ENCODE measurements at places on chromosomes 12 and 14. TPM values are rescaled to one million over a fixed set of nuclear protein-coding genes. Genes with fewer than 3 reads are reported as not detected.
A peak's percentile ranks its signal among the peaks of the same experiment; 100 is the strongest.

- H3K4me3 ChIP-seq, result no peak overlapping the region
- H3K4me1 ChIP-seq, result no peaks in the 10 kb centered on the region
- H3K27ac ChIP-seq, result no peak overlapping the region
Observed at GRCh38 chr14:67987606-67988005, 168.0 kb downstream of the RAD51B start.

The KLHL33 gene
- total RNA-seq, result 1.3 TPM

GRCh38 chr14:77000340-77001270 is 27.9 kb downstream of the IRF2BPL start:
- H3K4me3 ChIP-seq, result no peak overlapping the region
- H3K4me1 ChIP-seq, result no peaks in the 10 kb centered on the region
- no peaks in the 10 kb centered on the region for H3K27me3 ChIP-seq
- no peak for DNase-seq
- H3K27ac ChIP-seq, result no peak overlapping the region

The EIF4B gene
- 439 TPM for total RNA-seq

DNA sequence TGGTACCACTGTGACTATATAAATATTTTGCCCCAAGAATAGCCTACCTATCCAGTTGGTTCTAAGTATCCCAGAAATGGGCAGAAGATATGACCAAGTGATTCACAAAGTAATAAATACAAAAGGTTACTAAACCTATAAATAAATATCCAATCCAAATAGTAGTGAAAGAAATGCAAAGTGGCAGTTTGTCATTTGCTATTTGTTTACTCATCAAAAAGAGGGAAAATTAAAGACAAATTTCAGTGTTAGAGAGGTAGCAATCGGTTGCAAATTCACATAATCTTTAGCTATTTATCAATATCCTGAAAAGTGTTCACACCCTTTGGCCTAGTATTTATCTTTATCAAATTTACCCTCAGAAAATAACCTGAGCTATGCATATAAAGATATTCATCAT is 136.4 kb upstream of the NPAS3 start:
- H3K4me1 ChIP-seq, result no peaks in the 10 kb centered on the region
- H3K4me3 ChIP-seq, result no peak overlapping the region
- H3K27ac ChIP-seq, result no peak overlapping the region
- DNase-seq, result no peak
- no peaks in the 10 kb centered on the region for H3K27me3 ChIP-seq

- H3K4me3 ChIP-seq, result no peak overlapping the region
- no peaks in the 10 kb centered on the region for H3K4me1 ChIP-seq
- no peaks in the 10 kb centered on the region for H3K27me3 ChIP-seq
Observed at GRCh38 chr14:31582286-31582691, 21.1 kb downstream of the NUBPL start.

DNA sequence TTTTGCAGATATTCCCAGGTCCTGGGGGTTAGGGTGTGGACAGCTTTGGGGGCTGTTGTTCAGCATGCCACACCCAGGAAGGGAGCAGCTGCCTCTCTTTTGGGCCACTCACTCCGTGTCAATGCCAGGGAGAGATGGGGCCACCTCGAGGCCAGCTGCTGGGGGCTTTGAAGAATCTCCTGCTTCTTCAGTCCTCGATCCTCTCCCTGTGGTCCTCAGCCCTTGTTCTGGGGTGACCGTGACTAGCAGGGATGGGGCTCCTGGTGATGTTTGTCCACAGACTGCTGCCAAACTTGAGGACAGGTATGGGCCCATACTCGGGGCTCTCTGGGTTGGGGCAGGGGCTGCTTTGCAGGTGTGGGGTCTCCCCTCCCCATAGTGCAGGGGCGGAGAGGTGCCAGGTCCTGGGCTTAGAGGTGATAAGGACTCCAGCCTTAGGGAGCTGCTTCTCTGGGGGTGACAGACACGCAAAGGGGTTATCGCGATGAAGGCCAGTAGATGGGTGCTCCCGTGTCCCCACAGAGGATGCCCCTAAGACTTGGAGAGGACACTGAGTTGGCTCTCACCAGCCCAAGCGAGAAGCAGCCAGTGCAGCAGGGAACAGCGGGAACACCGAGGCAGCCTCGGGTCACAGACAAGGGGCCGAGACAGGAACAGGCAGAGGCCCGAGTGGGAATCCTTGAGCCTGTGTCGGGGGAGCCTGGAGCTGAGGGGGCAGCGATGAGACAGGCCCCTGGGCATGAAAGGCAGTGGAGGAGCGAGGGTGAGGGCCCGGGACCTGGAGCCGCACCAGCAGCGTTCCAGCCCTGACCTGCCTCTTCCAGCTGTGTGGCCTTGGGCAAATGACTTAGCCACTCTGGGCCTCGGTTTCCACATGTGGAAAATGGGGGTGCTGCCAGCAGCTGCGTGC is 11.1 kb downstream of the RFLNA start:
- DNase-seq, result peak; percentile 34
- H3K27me3 ChIP-seq, result no peaks in the 10 kb centered on the region
- H3K4me1 ChIP-seq, result no peaks in the 10 kb centered on the region
- H3K4me3 ChIP-seq, result no peak overlapping the region
- no peaks in the 10 kb centered on the region for H3K36me3 ChIP-seq

GRCh38 chr12:5073054-5073453 is 29.4 kb downstream of the KCNA5 start:
- no peak overlapping the region for H3K4me3 ChIP-seq
- H3K27me3 ChIP-seq, result no peaks in the 10 kb centered on the region
- no peak overlapping the region for H3K27ac ChIP-seq

DNA sequence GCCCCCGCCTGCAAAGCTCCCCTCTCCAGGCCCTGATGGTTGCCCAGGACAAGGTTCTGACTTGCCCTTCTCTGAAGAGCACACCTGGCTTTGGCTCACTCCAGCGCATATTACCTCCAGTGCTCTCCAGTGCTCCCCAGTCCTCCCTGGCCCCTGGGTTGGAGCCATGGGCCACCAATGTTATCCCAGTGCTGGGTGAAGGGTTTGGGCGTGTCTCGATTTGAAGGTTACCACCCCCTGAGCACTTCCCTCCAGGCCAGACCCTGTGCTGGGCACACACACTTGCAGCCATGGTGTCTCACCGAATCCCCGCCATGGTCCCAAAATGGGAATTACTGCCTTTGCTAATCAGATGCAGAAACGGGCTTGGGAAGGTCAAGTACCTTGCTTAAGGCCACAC is 11.1 kb downstream of the RITA1 start:
- H3K4me3 ChIP-seq, result no peak overlapping the region
- H3K4me1 ChIP-seq, result no peaks in the 10 kb centered on the region
- DNase-seq, result no peak
- peak overlapping the region; percentile 14 for H3K27ac ChIP-seq
- H3K27me3 ChIP-seq, result no peaks in the 10 kb centered on the region
- H3K36me3 ChIP-seq, result no peaks in the 10 kb centered on the region

- no peak for DNase-seq
- no peak overlapping the region for H3K4me3 ChIP-seq
- H3K36me3 ChIP-seq, result no peaks in the 10 kb centered on the region
- no peak overlapping the region for H3K27ac ChIP-seq
- H3K27me3 ChIP-seq, result no peaks in the 10 kb centered on the region
Observed at GRCh38 chr12:15721316-15722115, 67.7 kb downstream of the EPS8 start.

- H3K27me3 ChIP-seq, result no peaks in the 10 kb centered on the region
- no peak overlapping the region for H3K27ac ChIP-seq
- H3K36me3 ChIP-seq, result no peaks in the 10 kb centered on the region
- no peaks in the 10 kb centered on the region for H3K4me1 ChIP-seq
- H3K4me3 ChIP-seq, result no peak overlapping the region
Observed at GRCh38 chr12:13175499-13175898, 21.0 kb upstream of the EMP1 start.

GRCh38 chr14:100885196-100885595 is 18.3 kb downstream of the RTL1 start:
- H3K4me1 ChIP-seq, result no peaks in the 10 kb centered on the region
- no peak for DNase-seq
- H3K27me3 ChIP-seq, result no peaks in the 10 kb centered on the region
- no peaks in the 10 kb centered on the region for H3K36me3 ChIP-seq
- no peak overlapping the region for H3K4me3 ChIP-seq
- no peak overlapping the region for H3K27ac ChIP-seq

The NR4A1 gene
- total RNA-seq, result 677 TPM

The HCAR3 gene
- 0.29 TPM for total RNA-seq

The BICD1 gene
- total RNA-seq, result 42.1 TPM

DNA sequence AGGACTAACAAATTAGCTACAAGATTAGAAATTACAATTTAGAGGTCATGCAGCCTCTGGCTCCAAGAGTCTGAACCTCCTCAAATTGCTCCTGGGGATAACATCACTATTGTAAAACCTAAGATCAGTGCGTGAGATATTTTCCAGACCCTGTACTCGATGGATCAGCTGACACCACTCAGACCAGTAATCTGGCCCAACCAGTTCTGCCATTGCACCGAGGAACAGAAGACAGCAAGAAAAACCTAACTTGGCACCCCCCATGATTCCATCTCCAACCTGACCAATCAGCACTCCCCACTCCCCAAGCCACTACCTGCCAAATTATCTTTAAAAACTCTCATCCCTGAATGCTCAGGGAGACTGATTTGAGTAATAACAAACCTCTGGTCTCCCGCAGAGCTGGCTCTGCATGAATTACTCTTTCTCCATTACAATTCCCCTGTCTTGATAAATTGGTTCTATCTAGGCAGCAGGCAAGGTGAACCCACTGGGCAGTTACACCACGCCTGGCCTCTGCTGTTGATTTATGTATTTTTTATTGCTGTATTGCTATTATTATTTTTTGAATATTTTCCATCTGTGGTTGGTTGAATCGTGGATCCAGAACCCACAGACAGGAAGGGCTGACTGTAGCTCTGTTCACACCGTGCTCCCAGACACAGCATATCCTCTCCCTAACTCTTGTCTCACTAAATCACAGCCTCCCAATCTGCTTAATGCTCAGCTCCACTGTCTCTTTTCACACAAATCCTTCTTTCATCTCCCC is 9.2 kb downstream of the HEBP1 start:
- no peak overlapping the region for H3K4me3 ChIP-seq
- DNase-seq, result no peak
- H3K27ac ChIP-seq, result no peak overlapping the region
- H3K36me3 ChIP-seq, result peaks cover 6% of the 10 kb centered on the region
- H3K4me1 ChIP-seq, result peaks cover 1% of the 10 kb centered on the region

DNA sequence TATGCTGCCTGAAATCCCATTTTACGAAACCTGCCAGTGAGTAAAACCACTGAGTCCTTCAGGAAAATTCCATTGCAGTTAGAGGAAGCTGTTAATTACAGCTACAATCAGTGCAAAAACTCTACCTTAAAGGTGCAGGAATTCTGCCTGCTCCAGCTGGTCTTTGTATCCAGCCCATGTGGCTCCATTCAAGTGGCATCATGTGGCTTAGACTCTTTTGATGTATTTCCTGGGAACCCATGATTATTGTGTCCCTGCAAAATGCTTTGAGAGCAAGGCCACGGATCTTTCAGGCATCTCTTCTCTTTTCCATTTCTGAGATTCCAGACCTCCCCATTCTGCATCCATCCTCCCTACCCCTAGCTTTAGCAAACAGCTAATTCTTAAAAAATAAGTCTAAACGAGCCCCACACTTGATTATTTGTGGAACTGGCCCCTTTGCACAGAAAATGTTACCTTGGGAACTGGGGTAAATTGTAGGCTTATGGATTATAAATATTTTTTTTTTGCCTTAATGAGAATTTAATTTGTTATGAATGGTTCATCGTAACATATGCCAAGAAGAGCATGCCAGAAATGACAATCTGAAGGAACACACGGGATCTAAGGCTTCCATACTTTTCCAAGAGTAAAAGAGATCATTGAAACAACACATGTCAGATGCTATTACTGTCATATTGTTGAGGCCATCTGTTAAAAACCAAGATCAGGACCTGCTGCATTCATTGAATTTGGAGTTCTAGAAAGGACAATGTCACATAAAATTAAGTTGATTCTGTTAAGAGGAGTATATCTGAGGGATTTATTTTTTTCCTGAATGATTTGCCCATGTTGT is 144.6 kb downstream of the TPH2 start:
- H3K4me3 ChIP-seq, result no peak overlapping the region
- no peak overlapping the region for H3K27ac ChIP-seq
- H3K36me3 ChIP-seq, result no peaks in the 10 kb centered on the region
- DNase-seq, result no peak
- H3K27me3 ChIP-seq, result no peaks in the 10 kb centered on the region

The ABHD12B gene
- total RNA-seq, result not detected

- no peak overlapping the region for H3K27ac ChIP-seq
- H3K27me3 ChIP-seq, result no peaks in the 10 kb centered on the region
- DNase-seq, result no peak
- H3K36me3 ChIP-seq, result no peaks in the 10 kb centered on the region
- H3K4me3 ChIP-seq, result no peak overlapping the region
- H3K4me1 ChIP-seq, result no peaks in the 10 kb centered on the region
Observed at GRCh38 chr14:47103771-47104170, 452.2 kb upstream of the RPL10L start.

DNA sequence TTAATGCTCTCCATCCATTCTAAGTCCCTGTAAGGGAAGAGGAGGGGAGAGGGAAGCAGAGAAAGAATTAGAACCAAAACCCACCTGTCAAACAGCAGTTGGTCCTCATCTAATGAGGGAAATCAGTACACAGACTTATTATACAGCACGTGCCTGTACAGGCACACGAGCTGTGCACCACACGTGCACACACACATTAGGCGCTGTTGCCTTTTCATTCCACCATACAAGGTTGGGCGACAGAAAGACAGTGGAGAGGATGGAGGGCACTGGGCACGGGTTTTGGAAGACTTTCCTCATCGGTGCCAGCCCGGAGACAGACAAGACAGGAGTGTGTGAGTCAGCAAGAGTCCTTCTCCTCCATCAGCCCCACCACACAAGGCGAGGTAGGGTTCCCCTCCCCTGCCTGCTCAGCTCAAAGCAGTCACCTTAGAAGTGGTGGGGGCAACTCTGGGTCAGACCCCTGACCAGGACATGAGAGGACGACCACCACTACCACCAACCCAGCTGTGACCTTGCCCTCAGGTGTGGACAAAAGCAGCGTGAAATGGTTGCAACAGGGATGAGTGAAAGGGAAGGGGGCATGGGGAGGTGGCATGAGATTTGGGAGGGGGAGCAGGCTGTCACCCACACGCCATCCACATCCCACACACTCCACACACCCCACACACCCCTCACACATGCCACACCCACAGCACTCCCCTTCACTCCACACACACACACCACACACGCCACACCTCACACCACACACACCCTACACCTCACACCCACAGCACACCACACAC is 80.7 kb downstream of the ACTN1 start:
- DNase-seq, result peak; percentile 35

The POU6F1 gene
- 29.3 TPM for total RNA-seq

The CKB gene
- total RNA-seq, result 78.1 TPM

The ESYT1 gene
- total RNA-seq, result 106 TPM

GRCh38 chr12:110248096-110248447 is 33.0 kb upstream of the ATP2A2 start:
- peak overlapping the region; percentile 78 for H3K27ac ChIP-seq
- no peaks in the 10 kb centered on the region for H3K36me3 ChIP-seq
- H3K27me3 ChIP-seq, result no peaks in the 10 kb centered on the region
- no peak overlapping the region for H3K4me3 ChIP-seq
- peaks cover 2% of the 10 kb centered on the region for H3K4me1 ChIP-seq

- no peak overlapping the region for H3K4me3 ChIP-seq
- H3K4me1 ChIP-seq, result no peaks in the 10 kb centered on the region
Observed at GRCh38 chr12:38926501-38926900, 21.1 kb upstream of the CPNE8 start.
